ENCODE measurements at places on chromosomes 6 and 20. TPM values are rescaled to one million over a fixed set of nuclear protein-coding genes. Genes with fewer than 3 reads are reported as not detected.

The VSTM2L gene
- total RNA-seq: 2.9 TPM

The OPN5 gene
- total RNA-seq: not detected

The DNAH8 gene
- total RNA-seq: not detected

The PROKR2 gene
- total RNA-seq: not detected

The ASIP gene
- not detected for total RNA-seq

The HSPA1L gene
- 0.98 TPM for total RNA-seq

The CD24 gene
- total RNA-seq: 8.0 TPM

The TFAP2A gene
- total RNA-seq: 0.23 TPM

The TINAG gene
- total RNA-seq: not detected

The GABRR2 gene
- 0.23 TPM for total RNA-seq

The C20orf202 gene
- total RNA-seq: not detected

The SULF2 gene
- 20.0 TPM for total RNA-seq

The PI16 gene
- under 0.01 TPM for total RNA-seq

The LY6G5C gene
- total RNA-seq: not detected

The ZNF391 gene
- 0.45 TPM for total RNA-seq

The MYT1 gene
- total RNA-seq: not detected

The TSPO2 gene
- total RNA-seq: not detected

The IRF4 gene
- not detected for total RNA-seq

The SLC22A3 gene
- total RNA-seq: 13.5 TPM

The PRDM13 gene
- not detected for total RNA-seq

The PTK6 gene
- under 0.01 TPM for total RNA-seq

The PLCB1 gene
- total RNA-seq: 7.6 TPM

The HCK gene
- total RNA-seq: not detected

The PNLDC1 gene
- 0.23 TPM for total RNA-seq

The FAM217A gene
- total RNA-seq: not detected

The MYO6 gene
- 13.9 TPM for total RNA-seq

The DACT2 gene
- 0.82 TPM for total RNA-seq

The GRM4 gene
- not detected for total RNA-seq

The CDH26 gene
- total RNA-seq: 0.23 TPM

The PREX1 gene
- 18.7 TPM for total RNA-seq

The SLCO4A1 gene
- total RNA-seq: not detected

The HLA-DQB2 gene
- not detected for total RNA-seq

The NFATC2 gene
- 0.60 TPM for total RNA-seq

The OR2H1 gene
- not detected for total RNA-seq

The MDFI gene
- 0.23 TPM for total RNA-seq

The SYNDIG1 gene
- total RNA-seq: 4.9 TPM

The NMBR gene
- total RNA-seq: not detected

The ABHD16B gene
- not detected for total RNA-seq

The RSPH9 gene
- 0.94 TPM for total RNA-seq
